ENCODE measurements at places on chromosomes 1 and 21.

GRCh38 chr1:115068826-115069585 lies 20.3 kb downstream of the TSPAN2 start:
- no peak for DNase-seq

DNA sequence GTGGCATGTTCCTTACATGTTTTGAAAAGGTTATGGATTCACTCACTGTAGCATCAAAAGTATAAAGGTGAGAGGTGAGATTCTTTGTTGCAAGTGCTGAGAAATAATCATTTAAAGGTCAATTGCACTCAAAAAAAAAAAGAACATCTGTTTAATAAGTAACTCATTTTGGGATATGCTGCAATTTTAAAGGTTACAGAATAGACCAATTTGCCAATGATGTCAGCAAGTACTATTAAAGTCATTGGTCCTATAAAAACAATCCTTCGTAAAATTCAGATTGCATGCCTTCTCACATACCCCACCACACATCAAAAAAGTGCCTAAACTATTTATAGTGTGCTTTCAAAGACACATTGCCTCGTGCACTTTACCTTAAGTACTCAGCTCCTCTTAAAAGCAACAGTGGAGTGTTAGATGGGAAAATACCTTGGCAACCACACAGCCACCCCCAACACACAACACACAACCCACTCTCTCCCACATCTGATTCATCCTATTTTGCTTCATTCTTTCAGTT lies 218.2 kb upstream of the ADGRL2 start:
- DNase-seq: no peak

DNA sequence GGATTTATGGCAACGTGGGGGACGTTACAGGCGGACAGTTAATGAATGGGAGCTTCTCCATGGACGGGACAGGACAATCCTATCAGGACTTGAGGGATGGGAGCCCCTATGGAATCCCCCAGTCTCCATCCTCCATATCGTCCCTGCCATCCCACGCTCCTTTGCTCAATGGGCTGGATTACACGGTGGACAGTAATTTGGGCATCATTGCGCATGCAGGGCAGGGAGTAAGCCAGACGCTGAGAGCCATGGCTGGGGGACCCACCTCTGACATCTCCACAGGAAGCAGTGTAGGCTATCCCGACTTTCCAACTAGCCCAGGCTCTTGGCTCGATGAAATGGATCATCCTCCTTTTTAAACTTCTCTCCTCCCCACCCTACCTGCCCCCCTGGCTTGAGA lies 44.2 kb downstream of the LHX4 start:
- DNase-seq: no peak

- DNase-seq: peak; percentile 22
Observed at GRCh38 chr1:43764581-43764980, 57.2 kb downstream of the ST3GAL3 start.

DNA sequence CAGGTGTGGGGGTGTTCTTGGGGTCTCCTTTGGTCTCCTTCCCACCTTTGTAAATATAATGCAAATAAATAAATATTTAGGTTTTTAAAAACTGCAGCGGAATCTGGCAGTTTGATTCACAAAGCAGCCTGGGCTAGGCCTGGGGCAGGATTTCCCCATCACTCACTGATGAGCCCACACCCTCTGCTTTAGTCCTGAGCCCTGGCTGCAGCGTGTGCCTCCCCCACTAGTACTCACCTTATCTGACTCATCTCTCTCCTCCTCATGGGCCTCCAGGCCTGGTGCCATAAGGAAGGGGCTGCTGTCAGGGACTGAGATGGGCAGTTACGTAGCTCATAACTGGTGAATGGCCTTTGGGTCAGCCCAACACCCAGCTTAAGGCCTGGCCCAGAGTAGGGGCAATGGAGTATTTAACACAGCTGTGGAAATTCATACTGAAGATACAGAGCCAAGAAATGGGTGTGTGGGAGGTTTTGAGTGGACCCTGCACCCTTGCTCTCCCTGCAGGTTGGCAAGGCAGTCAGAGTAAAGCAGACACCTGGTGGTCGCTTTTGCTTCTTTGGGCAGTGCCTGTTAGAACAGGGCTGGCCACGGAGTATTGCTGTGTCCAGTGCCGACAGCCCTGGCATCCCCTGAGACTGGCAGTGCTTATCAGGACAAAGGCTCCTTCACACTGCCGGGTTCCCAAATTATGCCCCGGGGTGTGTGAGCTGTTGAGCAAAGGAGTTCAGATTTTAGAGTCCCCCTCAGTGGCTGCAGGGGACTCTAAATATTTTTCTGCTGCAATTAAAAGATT lies 39.7 kb downstream of the AZIN2 start:
- DNase-seq: no peak

GRCh38 chr1:234845097-234845660 lies 235.2 kb upstream of the IRF2BP2 start:
- no peak for DNase-seq

- DNase-seq: no peak
Observed at GRCh38 chr1:166304131-166304530, 137.3 kb upstream of the FAM78B start.

DNA sequence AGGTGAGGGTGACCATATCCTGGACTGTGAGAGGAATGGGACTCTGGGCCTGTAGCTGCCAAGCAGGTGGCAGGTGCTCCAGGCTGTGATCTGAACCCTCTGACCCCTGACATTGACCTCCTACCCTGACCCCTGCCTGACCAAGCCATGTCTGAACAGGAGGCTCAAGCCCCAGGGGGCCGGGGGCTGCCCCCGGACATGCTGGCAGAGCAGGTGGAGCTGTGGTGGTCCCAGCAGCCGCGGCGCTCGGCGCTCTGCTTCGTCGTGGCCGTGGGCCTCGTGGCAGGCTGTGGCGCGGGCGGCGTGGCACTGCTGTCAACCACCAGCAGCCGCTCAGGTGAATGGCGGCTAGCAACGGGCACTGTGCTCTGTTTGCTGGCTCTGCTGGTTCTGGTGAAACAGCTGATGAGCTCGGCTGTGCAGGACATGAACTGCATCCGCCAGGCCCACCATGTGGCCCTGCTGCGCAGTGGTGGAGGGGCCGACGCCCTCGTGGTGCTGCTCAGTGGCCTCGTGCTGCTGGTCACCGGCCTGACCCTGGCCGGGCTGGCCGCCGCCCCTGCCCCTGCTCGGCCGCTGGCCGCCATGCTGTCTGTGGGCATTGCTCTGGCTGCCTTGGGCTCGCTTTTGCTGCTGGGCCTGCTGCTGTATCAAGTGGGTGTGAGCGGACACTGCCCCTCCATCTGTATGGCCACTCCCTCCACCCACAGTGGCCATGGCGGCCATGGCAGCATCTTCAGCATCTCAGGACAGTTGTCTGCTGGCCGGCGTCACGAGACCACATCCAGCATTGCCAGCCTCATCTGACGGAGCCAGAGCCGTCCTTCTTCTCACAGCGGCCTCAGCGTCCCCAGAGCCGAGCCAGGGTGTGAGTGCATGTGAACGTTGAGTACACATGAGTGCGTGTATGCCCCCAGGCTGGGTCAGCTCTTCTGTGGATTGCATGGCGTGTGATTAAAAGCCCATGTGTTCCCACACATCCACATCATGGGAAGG lies 3.1 kb downstream of the TMEM125 start:
- DNase-seq: no peak

- DNase-seq: no peak
Observed at GRCh38 chr1:209880031-209880430, 52.3 kb downstream of the UTP25 start.

- DNase-seq: peak; percentile 20
Observed at GRCh38 chr1:67532452-67533216, 102.4 kb upstream of the SERBP1 start.
